ENCODE measurements at places on chromosomes 6 and 20. TPM values are rescaled to one million over a fixed set of nuclear protein-coding genes. Genes with fewer than 3 reads are reported as not detected.

Gene CLDN20
- total RNA-seq: not detected

Gene FAM217A
- total RNA-seq: not detected

- peak; percentile 82 for DNase-seq
Observed at GRCh38 chr20:54086507-54087039, 16.2 kb upstream of the BCAS1 start.

- no peak for DNase-seq
Observed at GRCh38 chr20:25539742-25540672, 45.3 kb downstream of the NINL start.

GRCh38 chr6:37819802-37820717, 533 bp downstream of the ZFAND3 start:
- DNase-seq: peak; percentile 92

DNA sequence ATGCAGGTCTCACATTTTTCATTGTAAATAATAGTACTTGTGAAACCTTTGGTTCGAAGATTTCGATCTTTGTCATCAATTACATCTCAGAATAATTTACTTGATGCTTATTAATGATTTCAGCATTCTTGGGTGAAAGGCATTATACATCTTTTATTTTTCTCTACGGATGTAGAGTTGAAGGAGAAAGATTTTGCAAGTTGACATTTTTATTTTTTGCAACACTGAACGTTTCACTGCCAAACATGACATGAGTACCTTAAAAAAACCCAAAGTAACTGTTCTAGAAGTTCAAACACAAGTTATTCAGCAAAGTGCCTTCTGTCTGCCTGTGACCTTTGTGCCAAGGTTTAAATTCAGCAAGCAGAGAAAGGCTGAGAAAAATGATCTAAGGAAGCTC, 97.3 kb upstream of the SGK1 start:
- DNase-seq: no peak

DNA sequence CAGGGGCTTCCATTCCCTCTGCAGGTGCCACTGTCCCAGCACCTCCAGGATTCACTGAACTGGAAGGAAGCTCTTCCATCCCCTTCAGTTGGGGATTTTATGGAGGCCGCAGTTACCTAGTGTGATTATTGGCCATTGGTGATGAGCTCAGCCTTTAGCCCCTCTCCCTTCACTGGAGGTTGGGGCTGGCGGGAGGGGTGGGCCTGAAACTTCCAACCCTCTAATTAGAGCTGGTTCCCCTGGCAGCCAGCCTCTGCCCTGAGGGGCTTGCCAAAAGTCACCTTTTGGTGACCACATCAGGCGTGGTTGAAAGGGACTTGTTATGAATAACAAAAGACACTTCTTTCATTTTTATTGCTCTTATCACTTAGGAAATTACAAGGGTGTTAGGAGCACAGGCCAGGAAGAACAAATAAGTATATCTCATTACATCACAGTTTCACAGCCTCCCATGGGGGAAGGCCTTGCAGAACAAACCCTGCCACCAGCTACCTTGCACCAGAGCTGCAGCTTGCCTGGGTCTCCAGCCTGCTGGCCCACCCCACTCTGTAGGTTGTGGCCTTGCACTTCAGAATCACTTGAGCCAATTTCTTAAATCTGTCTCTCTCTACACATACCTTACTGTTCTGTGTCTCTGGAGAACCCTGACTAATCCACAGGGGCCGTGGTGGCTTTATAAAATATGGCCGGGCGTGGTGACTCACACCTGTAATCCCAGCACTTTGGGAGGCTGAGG, 5.0 kb downstream of the PYGB start:
- DNase-seq: no peak

- no peak for DNase-seq
Observed at GRCh38 chr20:58616411-58616810, 34.7 kb upstream of the STX16 start.

- DNase-seq: no peak
Observed at GRCh38 chr6:52752310-52752709, 11.0 kb downstream of the GSTA2 start.

DNA sequence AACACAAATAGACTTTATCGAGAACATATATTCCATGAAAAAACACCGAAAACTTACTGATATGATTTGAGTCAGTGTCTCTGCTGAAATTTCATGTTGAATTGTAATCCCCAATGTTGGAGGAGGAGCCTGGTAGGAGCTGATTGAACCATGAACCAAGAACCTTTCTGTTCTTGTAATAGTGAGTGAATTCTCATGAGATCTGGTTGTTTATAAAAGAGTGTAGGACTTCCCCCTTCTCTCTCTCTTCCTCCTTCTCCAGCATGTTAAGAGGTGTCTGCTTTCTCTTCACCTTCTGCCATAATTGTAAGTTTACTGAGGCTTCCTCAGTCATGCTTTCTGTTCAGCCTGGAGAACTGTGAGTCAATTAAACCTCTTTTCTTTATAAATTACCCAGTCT, 1289.3 kb upstream of the CITED2 start:
- no peak for DNase-seq

Measured in MG63 (cell line).